ENCODE measurements at places on chromosomes 5 and 9. TPM values are rescaled to one million over a fixed set of nuclear protein-coding genes. Genes with fewer than 3 reads are reported as not detected.
A peak's percentile ranks its signal among the peaks of the same experiment; 100 is the strongest.

- DNase-seq: no peak
Observed at GRCh38 chr9:96158909-96159575, 142.9 kb downstream of the HSD17B3 start.

GRCh38 chr9:95457769-95458168 is 59.0 kb downstream of the PTCH1 start:
- no peak for DNase-seq

- no peak for DNase-seq
Observed at GRCh38 chr5:114316167-114316566, 45.7 kb upstream of the KCNN2 start.

DNA sequence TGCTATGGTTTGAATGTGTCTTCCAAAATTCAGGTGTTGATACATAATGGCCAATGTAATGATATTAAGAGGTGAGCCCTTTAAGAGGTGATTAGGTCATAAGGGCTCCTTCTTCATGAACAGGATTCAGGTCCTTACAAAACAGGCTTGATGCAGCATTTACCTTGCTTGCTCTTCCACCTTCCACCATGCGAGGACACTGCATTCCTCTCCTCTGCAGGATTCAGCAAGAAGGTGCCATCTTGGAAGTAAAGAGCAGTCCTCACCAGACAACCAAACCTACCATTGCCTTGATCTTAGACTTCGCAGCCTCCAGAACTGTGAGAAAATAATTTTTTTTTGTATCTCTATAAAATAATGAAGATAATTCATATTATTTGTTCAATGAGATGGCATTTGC is 314.0 kb upstream of the SMARCA2 start:
- no peak for DNase-seq

- DNase-seq: no peak
Observed at GRCh38 chr5:124537107-124537506, 209.3 kb downstream of the ZNF608 start.

- DNase-seq: no peak
Observed at GRCh38 chr9:104836235-104836634, 72.3 kb downstream of the NIPSNAP3B start.

DNA sequence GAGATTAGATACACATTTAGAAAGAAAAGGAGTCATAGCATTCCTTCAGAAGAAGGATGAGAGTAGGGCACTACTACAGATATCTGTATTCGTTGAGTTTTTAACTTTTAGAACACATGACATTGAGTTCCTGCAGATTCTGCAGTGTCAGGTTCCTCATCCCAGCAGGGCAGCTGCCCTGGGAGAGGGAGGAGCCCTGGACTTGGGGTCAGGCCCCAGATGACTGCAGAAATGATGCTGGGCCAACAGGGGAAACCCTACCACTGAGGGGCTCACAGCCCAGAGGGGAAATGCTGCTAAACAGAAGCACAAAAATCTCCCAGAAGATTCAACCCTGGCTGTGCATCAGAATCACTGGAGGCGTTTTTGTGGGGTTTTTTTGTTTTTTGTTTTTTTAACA is 68.9 kb upstream of the TAF1L start:
- DNase-seq: no peak

DNA sequence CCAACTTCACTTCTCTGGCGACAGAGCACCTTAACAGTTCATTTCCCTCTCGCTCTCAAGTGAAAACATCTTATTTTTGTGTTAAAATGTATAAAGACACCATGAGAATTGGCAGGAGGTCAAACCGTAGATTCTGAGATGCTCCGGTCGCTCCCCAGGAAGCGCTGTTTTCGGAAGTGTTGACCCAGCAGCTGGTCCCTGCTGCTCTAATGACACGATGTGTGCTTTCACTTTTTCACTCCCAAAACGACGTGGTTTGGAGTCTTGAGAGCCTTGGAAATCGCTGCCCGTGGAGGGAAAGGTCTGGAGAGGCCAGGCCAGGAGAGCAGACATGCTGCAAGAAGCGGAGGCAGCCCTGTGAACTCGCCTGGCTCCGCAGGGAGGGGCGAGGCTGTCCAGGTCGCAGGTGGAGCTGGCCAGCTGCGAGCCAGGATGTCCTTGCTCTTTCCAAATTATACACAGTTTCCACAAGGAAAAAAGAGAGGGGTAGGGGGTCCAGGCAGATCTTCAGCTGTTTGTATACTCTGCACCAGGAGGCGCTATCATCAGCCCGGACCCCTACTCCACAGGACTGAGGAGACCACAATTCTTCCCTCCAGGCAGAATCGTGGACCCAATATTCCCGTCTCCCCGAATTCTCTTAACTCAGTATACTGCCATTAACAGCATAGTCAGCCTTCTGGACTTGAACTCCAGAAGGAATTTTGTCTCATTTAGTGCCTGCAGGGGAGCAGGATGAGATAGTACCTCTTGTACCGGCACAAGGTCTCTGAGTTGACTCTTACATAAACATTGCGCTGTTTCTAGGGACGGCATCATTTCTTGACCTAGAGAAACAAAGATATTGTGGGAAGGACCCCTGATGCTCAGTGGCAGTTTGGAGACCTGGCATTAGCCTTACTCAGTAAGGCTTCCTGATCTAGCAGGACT is 248.6 kb upstream of the ANKRD55 start:
- DNase-seq: peak; percentile 30

GRCh38 chr9:123863164-123863855 is 66.6 kb downstream of the DENND1A start:
- peak; percentile 50 for DNase-seq

DNA sequence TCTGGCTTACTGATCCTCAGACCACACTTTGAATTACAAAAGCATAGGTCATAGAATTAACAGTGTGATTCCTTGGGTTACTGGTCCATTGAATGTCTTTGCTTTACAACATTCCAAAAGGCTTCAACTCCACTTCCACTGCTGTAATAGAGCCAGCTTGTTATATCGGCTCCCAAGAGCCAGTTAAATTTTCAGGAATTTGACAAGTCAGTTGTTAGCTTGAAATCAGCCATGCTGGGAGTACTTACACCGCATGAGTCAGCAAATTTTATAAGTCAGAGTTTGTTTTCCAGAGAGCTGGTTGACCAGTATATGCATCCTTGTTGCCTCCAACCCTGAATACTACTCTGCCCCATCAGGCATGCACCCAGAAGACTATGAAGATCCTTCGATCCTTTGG is 73.1 kb downstream of the FOXB2 start:
- peak; percentile 26 for DNase-seq

DNA sequence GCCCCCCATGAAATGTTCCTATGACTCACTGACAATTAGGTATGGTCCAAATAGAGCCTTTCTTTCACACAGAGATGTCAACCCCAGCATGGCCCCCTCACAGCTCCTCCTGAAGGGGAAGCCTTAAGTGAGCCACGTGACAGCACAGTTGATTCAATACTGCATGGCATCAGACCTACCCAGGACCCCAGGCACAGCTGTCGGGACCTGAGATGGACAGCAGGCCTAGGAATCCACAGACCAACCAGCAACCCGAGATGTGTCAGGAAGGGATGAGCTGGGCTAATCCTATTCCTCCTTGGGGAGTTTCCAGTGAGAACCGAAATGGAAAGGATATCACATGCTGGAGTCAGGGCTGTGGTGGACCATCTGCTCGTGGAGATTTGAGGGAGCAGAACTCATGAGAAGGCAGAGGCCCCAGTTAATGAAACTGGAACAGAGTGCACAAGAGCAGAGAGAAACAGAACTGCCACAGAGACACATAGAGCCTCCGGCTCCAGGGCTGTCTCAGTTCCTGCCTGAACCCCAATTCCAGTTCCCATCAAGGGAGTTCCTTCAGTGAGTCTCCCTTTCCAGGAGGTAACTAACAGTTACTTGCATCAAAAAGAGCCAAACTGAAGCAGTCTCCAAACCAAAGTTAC is 42.1 kb upstream of the SMIM23 start:
- DNase-seq: no peak

- no peak for DNase-seq
Observed at GRCh38 chr5:161900981-161901380, 53.1 kb downstream of the GABRA1 start.

GRCh38 chr9:78112004-78112403 is 80.4 kb upstream of the GNAQ start:
- DNase-seq: no peak

GRCh38 chr5:121897341-121897740 is 45.7 kb downstream of the FTMT start:
- DNase-seq: no peak

GRCh38 chr5:122180146-122180712 is 50.9 kb downstream of the ZNF474 start:
- DNase-seq: no peak

GRCh38 chr9:130426883-130427282 is 17.9 kb upstream of the ASS1 start:
- DNase-seq: peak; percentile 39

- no peak for DNase-seq
Observed at GRCh38 chr9:129014124-129014523, 14.0 kb downstream of the SH3GLB2 start.

- no peak for DNase-seq
Observed at GRCh38 chr9:89410641-89411350, 87.1 kb downstream of the SEMA4D start.

GRCh38 chr5:74889523-74890105 is 23.4 kb upstream of the FAM169A start:
- no peak for DNase-seq

- no peak for DNase-seq
Observed at GRCh38 chr9:90189306-90189705, 453.3 kb downstream of the DIRAS2 start.

The ECSCR gene
- 0.36 TPM for total RNA-seq

The TXNDC8 gene
- not detected for total RNA-seq

The EFNA5 gene
- total RNA-seq: 2.1 TPM

The PLEKHG4B gene
- not detected for total RNA-seq

The LARP1 gene
- 66.8 TPM for total RNA-seq

The PCDHA8 gene
- 0.25 TPM for total RNA-seq

The SHROOM1 gene
- total RNA-seq: 7.6 TPM

The ZNF782 gene
- total RNA-seq: 7.1 TPM

The PCDHGA2 gene
- 3.9 TPM for total RNA-seq

The KCNV2 gene
- not detected for total RNA-seq

The POLE3 gene
- 15.5 TPM for total RNA-seq

The SHC3 gene
- 26.5 TPM for total RNA-seq

Measured in fibroblast of the aortic adventitia (primary cell).